ENCODE measurements at places on chromosomes 13 and 19.
A peak's percentile ranks its signal among the peaks of the same experiment; 100 is the strongest.

DNA sequence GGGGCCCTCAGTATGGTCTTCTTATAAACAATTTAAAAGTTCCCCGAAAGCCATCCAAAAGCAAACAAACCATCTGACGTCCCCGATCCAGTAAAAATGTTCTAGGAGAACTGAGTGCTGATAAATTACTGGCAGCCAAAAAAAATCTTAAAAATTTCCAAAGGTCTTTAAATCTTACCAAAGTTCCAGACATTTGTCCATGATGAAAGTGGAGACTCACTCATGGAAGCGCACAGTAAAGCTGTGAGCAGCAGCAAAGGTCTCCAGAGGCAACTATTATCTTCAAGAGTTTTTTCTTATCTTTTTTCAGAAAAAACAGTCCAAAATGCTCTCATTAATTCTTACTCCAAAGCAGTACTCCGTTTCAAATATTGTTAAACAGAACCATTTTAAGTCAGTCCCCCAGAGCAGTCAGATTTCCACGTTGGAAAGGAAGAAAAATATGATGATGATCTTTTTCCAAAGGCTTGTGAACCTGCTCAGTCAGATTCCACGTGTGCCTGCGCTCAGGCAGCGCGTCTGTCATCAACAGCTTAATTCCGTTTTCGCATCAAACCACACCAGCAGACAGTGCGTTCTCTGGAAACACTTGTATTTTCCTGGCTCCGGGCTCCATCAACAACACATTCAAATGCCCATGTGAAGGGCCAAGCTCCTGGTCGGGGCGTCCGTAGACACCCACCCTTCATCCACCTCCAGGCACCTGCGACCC is 85.4 kb downstream of the COL4A1 start:
- DNase-seq = no peak

DNA sequence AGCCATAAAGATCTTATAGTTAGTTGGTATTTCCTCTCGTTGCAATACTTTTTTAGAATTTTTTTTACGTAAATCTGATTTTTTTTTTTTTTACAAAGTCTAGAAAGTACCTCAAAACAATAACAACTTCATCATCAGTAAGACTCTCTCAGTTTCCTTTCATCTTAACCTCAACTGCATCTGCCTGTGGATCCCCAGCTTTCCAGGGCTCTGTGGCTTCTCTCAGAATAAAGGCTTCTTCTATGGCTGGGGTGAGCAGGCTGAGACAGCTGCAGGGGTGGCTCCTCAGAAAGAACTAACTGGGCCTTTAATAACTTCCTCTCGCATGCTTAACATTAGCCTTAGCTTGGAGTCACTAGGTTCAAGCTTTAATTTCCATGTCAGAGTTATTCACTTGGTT is 4.2 kb downstream of the ZNF506 start:
- no peak for DNase-seq

DNA sequence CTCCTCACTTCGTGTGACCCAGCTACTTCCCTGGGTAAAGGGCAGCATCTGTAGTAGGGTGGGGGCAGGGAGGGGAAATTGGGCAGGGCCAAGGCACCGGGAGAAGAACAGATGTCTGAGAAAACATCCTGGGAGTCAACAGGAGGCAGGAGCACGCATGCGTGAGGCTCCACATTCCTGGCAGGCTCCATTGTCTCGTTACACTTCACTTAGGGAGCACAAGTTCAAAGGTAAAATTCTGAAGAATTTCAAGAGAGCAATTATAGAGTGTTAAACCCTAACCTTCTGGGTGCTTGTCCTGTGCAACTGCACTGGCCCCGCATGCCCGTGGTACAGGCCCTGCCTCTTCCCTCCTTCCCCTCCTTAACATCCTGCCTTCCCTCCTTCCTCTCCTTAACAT is 79.6 kb upstream of the POMP start:
- DNase-seq = no peak

- DNase-seq = no peak
Measured at GRCh38 chr13:93959796-93960533, 519.5 kb downstream of the DCT start.

GRCh38 chr13:87274209-87274819 is 396.9 kb upstream of the SLITRK5 start:
- peak; percentile 92 for DNase-seq

DNA sequence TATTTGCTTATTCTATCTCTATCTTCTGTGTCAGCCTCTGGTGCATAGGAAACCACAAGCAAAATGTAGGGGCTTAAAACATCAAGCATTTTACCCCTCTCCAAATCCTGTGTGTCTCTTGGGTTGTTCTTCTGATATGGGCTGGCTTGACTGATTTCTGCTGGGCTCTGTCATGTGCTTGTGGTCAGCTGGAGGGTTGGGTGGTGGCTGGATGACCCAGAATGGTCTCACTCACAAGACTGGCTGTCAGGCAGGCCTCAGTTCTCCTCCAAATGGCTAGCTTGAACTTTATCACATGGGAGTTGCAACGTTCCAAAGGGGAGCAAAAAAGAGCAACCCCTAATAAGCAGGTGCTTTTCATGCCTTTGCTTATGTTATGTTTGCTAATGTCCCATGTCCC is 9.6 kb upstream of the LYPD5 start:
- no peak for DNase-seq

GRCh38 chr13:106098778-106099177 is 436.7 kb downstream of the EFNB2 start:
- DNase-seq = no peak

GRCh38 chr19:1222394-1222793 is 15.4 kb downstream of the CBARP start:
- no peak for DNase-seq

DNA sequence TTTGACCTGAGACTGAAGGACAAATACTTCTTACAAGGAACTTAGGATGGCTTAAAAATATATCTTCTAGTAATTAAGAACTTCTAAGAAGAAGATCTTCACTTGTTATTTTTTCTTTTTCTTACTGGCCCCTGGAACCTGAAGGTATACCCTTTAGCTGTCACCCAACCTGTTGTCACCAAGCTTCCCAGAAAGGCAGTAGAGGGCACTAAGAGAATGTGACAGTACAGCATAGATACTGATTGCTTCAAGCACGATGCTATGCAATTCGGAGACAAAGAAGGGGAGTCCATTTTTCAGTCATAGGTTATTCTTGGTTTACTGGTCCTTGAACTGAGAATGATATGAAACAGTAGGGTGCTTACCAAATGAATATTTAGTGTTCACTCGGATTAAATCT is 208.3 kb upstream of the PCDH9 start:
- DNase-seq = peak; percentile 5

GRCh38 chr13:105343134-105343806 is 1192.2 kb downstream of the EFNB2 start:
- DNase-seq = no peak

GRCh38 chr13:36163286-36163685 is 32.1 kb upstream of the DCLK1 start:
- no peak for DNase-seq

DNA sequence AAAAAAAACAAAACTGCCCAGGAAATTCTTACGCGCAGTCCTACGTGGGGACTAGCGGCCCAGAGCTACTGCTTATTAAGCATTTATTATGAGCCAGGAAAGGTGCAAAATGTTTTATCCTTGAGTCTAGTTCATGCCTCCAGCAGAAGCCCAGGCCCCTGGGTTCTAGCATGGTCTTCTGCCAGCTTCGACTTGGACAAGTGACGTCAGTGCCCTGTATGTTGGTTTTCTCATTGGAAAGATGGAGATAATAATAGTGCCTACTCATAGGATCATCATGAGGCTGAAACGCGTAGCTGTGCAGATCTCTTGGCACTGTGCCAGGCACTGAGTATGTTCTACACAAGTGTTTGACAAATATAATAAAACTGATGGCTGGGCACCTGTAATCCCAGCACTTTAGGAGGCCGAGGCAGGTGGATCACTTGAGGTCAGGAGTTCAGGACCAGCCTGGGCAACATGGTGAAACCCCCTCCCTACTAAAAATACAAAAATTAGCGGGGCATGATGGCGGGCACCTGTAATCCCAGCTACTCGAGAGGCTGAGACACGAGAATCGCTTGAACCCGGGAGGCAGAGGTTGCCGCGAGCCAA is 12.4 kb upstream of the SULT2B1 start:
- DNase-seq = no peak

GRCh38 chr13:21671620-21672286 is 880 bp downstream of the FGF9 start:
- DNase-seq = peak; percentile 57

- peak; percentile 19 for DNase-seq
Measured at GRCh38 chr19:19409205-19409604, 3.7 kb downstream of the GATAD2A start.

- no peak for DNase-seq
Measured at GRCh38 chr19:10945264-10945663, 15.6 kb upstream of the SMARCA4 start.

- DNase-seq = peak; percentile 12
Measured at GRCh38 chr13:51093574-51093973, 17.5 kb downstream of the C13orf42 start.

DNA sequence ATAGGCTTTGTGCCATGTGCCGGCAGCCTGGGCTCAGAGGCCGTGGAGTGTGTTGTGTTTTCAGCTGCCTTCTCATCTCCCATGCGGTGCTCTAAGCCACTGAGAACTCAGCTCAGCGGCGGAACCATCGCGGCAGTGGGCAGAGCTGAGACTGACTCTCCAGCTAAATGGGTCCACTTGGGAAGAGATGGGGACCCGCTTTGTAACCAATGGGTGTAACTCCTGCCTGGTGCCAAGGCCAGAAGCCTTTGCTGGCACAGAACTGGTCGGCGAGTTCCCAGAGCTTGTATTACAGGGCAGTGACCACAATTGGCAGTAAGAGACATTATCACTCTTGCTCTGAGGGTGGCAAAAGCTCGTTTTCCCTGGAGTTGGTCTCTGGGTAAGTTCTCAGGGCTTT is 183.0 kb downstream of the STK24 start:
- DNase-seq = no peak

- DNase-seq = no peak
Measured at GRCh38 chr13:22287343-22287920, 616.6 kb downstream of the FGF9 start.

DNA sequence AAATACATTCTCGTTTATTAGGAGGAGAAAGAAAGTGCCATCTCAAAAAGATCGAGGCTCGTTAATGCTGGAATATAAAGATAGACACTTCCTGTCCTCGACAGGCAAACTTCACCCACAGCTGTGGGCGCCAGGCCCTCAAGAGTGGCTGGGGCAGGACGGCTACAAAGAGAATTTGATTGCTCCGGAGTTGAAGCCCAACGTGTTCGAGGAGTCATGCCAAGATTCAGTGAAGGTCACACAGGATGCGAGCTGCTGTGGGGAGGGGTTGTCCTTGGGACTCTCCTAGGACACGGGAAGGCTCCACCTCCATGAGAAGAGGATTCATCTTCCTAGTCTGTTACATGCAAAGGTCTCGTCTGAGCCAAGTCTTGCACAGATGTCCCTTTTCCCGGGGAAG is 16.3 kb upstream of the PTPRS start:
- no peak for DNase-seq

DNA sequence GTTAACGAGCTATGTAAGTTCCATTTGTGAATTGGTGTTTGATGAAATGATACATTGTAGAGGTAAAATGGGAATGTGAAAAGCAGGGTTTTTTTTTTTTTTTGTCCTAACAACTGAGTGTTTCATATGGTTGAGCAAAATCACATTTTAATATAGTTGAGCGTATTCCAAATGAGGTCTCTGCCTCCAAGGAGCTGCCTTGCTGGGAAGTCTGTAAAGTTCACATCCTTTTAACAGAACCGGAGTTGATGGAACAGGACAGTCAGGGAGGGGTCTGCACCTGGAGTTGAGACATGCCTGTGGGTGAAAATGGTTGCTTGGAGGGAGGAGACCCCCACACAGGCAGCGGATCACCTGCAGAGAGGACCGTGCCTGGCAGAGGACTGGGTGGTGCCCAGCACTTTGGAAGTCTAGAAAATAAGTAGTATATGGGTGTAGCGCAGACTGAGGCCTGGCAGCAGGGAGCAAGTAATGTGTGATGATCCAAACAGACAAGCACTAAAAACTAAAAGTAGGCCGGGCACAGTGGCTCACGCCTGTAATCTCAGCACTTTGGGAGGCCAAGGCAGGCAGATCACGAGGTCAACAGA is 75.2 kb upstream of the UBAC2 start:
- DNase-seq = no peak

DNA sequence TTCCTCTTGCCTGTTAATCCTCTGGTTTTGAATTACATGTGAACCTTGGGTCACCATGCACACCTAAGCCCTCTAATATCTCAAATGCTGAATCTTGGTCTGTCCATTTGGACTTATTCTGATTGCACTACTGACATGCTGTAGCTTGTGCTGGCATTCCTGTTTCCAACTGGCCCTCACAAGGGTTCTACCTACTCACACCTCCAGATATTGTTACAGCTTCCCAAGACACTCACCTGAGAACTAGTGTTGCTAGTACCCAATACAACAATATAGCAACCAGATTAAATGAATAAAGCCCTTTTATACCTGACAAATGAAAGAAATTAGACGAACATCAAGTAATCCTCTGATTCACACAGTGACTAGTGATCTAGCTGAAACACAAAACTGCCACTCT is 16.6 kb downstream of the TEX30 start:
- no peak for DNase-seq

DNA sequence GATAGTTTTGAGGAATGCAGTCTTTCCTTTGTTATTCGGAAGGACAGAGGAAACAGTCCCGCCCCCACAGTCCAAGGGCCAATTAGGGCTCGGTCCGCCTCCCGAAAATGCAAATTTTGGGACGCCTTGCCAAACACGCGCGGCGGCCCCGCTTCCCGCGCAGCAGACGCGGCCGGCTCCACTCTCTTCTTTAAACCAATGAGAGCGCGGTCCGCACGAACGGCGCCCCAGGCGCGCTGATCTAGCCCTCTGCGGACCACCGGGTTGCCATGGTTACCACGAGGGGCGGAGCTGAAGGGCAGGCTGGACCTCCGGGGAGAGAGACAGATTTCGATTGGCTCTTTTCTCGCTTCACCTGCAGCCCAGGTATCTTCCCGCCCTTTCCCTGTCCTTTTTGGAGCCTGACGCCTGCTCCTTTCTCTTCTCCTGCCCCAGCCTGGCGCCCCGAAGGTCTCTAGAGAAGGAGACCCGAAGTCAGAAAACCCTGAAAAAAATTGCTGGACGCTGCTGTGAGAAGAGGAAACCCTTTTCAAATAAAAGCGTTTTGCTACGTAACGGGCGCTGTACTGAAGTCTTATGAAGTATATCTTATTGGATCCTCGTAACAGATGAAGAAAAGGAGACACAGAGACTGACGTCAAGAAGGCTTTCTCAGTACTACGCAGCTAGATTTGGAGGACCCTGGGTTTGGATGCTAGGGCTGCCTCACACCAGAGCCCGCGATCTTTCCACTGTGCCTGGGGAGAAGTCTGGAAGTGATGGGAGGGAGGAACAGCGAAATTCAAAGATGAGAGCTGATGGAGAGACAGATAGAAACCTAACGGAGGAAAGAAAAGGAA is 2.0 kb downstream of the PTH2 start:
- peak; percentile 82 for DNase-seq

- DNase-seq = no peak
Measured at GRCh38 chr19:30088567-30088966, 146.5 kb downstream of the URI1 start.

GRCh38 chr13:67175836-67176459 is 54.2 kb downstream of the PCDH9 start:
- DNase-seq = no peak

- no peak for DNase-seq
Measured at GRCh38 chr13:107518292-107518691, 697.0 kb downstream of the LIG4 start.
